ENCODE measurements at places on chromosomes 5 and 9.
A peak's percentile ranks its signal among the peaks of the same experiment; 100 is the strongest.

GRCh38 chr9:132238992-132239391 lies 77.1 kb downstream of the NTNG2 start:
- DNase-seq, result no peak

GRCh38 chr5:10476878-10477277 lies 35.2 kb downstream of the ROPN1L start:
- no peak for DNase-seq

GRCh38 chr5:116487045-116487444 lies 87.6 kb downstream of the SEMA6A start:
- no peak for DNase-seq

DNA sequence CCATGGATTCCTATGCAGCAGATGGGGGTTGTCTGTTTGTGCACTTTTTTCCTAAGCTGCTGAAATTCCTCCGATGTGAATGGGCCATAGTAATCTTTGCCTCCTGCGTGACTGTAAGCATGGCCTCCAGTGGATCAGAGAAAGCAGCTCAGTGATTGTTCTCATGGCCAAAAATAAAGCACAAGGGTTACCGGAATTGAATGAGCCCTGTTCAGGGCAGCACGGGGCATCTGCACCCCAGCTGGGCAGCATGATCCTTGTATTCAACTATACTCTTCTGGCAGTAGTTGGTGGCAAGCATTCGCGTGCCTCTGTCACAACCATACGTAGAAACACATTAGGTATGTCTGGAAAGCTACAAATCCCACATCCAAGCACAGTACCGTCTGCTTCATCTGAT lies 193.9 kb downstream of the RORB start:
- no peak for DNase-seq

DNA sequence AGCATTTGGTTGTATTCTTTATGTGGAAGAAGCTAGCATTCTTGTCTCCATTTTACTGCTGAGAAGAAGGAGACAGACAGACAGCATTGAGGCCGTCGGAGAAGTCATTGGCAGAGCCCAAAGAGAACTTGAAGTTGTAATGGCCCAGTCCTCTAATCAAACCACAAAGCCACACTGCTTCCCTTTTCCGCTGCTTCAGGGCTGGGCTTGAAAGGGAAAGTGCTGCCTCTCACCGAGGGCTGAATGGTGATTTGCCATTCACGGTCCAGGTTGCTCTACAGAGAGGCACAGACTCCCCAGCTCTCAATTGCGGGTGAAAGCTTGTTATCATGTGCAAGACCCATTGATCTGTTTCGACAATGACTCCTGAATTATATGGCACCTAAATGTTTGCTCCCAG lies 25.6 kb upstream of the POU4F3 start:
- no peak for DNase-seq

GRCh38 chr5:13553896-13554295 lies 390.6 kb downstream of the DNAH5 start:
- no peak for DNase-seq

DNA sequence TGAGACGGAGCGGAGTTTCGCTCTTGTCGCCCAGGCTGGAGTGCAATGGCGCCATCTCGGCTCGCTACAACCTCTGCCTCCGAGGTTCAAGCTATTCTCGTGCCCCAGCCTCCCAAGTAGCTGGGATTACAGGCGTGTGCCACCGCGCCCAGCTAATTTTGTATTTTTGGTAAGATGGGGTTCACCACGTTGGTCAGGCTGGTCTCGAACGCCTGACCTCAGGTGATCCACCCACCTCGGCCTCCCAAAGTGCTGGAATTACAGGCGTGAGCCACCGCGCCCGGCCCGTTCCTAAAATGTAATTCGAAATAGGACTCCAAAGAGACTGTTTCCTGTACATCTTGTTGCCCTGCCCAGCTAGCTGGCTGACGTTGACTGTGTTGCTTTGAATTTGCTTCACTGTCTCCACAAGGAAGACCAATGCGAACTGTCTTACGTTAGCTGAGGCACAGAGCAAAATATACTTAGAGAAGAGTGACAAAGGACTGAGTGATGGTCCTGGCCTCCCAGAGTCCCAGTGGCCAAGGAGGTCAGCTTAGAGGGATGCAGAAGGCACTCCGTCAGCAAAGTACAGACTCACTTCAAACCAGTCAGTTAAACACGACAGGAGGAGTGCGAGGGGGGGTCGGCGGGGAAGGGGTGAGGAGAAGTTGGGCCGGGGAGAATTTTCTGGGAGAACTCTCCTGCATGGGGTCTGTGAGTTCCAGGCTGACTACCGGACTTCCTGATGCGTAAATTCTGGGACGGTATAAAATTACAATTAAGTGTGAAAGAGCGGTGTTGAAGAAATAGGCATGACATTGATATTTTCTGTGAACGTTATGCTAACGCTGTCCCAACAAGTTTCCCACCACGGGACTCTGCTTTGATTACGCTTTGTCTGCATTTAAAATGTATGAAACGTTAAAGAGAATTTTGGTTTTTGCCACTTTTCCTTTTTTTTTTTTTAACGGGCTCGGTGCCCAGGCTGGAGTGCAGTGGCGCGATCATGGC lies 6.8 kb upstream of the TRIM41 start:
- no peak for DNase-seq

- no peak for DNase-seq
Measured at GRCh38 chr5:83494087-83494620, 22.6 kb downstream of the VCAN start.

- no peak for DNase-seq
Measured at GRCh38 chr5:170860818-170861666, 776 bp upstream of the RANBP17 start.

DNA sequence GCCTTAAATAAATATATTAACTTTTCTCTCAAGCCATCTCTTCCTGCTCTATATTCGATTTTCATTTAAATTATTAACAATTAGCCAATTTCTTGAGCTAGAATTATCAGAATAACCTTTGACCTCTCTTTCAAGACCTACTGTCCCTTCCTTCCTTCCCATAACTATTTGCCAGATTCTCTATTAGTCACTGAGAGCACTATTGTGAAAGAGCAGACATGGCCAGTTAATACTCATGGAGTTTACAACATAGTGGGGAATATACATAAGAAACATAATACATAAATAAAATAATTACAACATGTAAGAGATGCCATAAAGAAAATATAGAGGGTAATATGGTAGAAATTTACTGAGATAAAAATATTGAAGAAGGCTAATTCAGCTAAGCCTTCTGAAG lies 72.1 kb upstream of the CHD1 start:
- no peak for DNase-seq

DNA sequence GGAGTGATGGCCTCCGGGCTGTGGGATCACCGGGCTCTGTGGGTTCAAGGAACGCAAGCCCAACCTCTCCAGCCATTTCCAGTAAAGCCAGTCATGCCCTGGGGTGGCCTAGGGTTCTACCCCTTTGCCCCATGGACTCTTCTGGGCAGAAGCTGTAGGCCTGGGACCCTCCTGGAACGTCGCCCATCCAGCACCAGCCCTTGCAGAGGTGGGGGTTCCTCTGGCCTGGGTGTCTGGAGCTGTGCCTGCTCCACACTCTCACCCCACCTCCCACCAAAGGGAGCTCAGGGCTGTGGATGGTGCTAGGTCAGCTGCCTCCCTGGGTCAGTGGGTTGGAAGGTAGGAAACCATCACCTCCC lies 1.4 kb upstream of the SLC12A7 start:
- no peak for DNase-seq

- DNase-seq, result no peak
Measured at GRCh38 chr9:72407114-72407513, 42.1 kb upstream of the ZFAND5 start.

DNA sequence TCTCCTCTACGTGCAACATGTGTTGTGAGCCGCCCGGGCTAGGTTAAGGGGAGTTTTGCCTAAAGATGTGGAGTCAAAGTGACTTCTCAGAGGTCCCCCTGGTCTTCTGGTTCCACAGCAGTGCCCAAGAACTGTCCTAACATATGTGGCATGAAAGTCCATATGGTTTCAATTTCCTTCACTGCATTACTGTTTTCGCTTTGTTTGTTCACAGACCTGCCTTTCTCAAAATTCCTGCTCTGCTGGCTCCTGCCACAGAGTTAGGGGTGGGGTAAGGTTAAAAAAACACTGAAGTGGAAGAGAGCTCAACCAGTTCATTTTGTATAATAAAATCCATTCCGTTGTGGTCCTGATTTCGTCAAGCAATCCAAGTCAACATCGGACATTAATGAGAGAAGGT lies 289.4 kb downstream of the DMAC1 start:
- no peak for DNase-seq

DNA sequence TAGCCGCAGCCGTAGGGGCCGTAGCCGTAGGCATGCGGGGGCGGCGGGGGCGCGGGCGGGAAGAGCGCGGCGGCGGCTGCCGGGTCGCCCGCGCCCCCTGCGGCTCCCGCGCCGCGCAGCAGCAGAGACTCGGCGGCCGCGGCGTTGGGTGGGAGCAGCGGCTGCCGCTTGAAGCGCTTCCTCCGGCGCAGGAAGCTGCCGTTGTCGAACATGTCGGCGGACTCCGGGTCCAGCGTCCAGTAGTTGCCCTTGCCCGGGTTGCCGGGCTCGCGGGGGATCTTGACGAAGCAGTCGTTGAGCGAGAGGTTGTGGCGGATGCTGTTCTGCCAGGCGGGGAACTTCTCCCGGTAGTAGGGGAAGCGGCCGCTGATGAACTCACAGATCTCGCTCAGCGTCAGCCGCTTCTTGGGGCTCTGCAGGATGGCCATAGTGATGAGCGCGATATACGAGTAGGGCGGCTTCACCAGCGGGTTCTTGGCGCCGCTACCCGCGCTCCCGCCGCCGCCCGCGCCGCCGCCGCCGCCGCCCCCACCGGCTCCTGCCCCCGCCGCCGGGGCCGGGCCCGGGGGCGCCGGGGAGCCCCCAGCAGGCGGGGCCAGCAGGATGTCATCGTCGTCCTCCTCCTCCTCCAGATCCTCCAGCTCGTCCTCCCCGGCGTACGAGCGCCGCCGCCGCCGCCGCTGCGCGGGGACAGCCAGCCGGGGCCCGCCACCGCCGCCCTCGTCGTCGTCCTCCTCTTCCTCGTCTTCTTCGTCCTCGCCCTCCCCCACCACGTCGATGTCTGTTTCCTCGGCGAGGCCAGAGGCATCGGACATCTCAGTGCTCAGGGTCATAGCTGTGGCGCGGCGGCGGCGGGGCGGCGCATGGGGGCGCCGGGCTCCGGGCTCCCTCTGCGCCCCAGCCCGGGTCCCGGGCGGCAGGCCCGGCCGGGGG lies 781 bp downstream of the FOXD1 start:
- DNase-seq, result peak; percentile 32

GRCh38 chr9:115766370-115766955 lies 387.1 kb upstream of the PAPPA start:
- DNase-seq, result no peak

- no peak for DNase-seq
Measured at GRCh38 chr5:10320793-10321192, 13.1 kb upstream of the CMBL start.

DNA sequence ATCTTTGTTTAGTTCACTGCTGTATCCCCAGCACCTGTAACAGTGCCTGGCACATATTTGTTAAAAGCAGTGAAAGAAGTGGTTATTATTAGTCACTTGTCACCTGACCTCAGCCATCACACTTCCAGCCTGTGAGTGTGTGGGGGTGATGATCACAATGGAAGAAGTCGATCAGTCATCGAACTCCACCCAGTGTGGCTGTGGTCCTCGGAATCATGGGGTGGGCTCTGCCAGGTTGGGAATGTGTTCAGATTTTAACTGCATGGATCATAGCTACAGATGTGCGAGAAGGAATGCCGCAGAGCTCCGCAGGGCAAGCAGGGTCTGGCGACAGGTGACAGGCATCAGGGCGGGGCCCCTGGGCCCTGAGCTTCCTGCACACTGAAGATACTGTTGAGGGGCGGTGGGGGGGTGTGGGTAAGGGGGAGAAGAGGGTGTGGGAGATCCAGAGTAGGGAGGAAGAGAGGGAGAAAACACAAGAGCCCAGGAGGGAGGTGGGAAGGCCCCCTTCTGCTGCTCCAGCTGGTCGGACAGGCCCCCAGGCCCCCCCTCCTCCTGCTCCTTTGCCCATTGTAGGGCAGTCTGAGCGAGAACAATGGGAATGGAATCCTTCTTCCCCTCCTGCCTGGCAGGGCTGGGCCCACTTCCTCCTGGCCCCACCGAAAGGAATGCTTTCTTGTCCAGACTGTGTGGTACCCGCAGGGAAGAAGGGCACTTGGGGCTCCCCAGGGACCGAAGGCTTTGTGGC lies 89.6 kb downstream of the SPRY4 start:
- DNase-seq, result peak; percentile 46

DNA sequence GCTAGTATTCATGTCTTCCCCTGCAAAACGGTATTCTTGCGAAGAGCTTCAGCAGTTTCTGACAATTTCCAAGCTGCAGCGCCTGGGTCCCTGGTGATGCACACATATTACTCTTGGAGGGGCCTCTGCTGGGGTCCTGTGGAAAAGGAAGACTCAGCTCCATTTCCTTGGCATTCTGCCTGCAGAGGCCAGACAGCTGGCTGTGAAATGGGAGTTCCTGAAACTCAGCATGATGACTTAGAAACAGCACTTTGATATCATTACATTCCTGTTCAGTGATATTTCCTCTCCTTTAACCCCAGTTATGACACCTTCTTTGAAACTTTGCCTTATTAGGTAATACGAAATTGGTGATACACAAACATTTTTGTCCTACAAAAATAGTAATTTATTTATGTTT lies 98.5 kb downstream of the APBA1 start:
- DNase-seq, result no peak

GRCh38 chr5:71597001-71597400 lies 9.9 kb downstream of the MCCC2 start:
- DNase-seq, result no peak

DNA sequence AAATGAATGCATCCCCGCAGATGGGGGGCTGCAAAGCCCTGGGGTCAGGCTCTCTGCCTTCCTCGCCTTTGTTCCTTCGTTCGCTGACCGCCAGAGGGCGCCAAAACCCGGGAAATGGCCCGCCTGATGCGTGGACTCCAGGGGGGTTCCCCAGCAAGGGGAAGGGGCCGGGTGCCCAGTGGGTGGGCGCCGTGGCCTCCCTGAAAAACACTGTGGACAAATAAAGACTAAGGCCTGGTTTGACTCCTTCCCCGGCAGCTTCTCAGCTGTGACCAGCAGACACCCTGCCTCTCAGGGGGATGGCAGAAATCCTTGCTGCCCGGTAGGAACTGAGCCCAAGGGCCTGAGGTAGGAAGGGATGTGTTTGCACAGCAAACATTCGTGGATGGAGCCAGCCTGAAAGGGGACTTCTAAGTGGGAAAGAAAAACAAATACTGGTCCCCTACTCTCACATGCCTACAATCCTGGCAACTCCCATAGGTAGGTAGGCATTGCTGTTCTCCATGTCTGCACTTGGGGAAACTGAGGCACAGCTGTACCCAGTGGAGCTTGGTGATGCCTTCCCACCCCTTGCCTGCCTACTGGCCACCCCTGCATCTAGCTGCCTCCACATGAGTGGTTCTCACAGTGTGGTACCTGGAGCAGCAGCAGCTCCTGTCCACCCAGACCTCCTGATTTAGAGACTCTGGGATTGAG lies 57.7 kb downstream of the DUSP1 start:
- DNase-seq, result peak; percentile 58

- DNase-seq, result no peak
Measured at GRCh38 chr5:2335125-2335732, 416.2 kb downstream of the IRX2 start.

DNA sequence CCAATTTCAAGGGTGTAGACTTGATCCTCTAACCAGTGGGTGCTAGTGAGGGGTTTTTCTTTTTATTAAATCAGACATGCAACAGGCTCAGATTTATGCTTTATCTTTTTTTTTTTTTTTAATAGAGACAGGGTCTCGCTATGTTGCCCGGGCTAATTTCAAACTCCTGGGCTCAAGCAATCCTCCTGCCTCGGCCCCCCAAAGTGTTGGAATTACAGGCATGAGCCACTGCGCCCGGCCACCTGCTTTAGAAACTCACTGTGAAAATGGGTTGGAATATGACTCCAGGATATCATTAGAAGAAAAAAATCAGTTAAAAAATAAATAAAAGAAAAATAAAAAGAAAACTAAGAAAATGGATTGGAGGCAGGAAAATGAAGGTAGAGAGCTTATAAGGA lies 50.7 kb downstream of the STOM start:
- DNase-seq, result no peak

Data from stimulated activated CD4-positive, alpha-beta T cell treated with anti-CD3 and anti-CD28 coated beads, Interleukin-1b, Interleukin-23, amount 100 ng/mL, for 48 hours (primary cell).